ENCODE measurements at places on chromosomes 13 and 19.
A peak's percentile ranks its signal among the peaks of the same experiment; 100 is the strongest.

DNA sequence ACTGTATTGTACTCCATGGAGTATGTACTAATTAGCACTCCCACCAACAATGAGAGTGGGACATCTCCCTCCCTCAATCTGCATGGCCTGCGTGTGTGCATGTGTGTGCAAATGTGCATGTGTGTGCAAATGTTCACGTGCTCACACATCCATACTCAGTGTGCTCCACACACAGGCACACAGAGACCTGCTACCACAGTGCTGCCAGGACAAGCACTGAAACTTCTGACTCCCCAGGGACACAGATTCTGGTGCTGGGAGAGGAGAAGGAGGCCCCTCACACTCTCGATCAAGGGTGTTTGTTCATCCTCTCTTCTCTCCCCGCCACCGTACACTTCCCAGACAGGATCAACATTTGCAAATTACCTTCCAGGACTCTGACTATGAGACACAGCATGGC, 37.8 kb upstream of the ZNF507 start:
- DNase-seq, result no peak

- DNase-seq, result no peak
Observed at GRCh38 chr19:7783991-7784423, 21.0 kb downstream of the CLEC4M start.

DNA sequence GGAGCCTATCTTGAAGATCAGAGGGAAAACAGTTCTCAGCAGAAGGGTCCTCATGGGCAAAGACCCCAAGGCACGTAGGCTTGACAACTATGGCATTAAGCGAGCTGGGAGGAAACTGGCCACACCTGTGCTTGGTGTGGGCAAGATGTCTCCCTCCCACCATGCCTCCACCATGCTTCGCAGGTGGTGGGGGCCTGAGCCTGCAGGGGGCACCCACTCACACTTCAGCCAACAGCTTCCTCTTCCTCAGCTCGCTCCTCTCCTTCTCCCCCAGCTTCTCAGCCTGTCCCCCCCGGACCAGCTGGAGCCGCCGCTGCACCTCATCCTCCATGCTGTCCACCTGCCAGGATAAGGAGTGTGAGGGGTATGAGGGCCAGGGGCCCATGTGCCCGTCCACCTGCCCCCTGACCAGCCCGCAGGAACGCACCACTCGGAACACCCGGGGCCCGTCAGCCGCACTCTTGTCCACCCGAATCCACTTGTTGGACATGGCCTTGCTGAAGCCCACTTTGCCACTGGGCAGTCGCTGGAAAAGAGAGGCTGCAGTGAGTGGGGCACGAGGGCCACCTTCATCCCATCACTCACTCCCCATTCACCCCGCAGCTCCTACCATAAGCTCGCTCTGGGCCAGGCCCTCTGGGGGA, 3.4 kb downstream of the FARSA start:
- DNase-seq, result no peak

GRCh38 chr19:43331435-43332010, 22.0 kb upstream of the CD177 start:
- no peak for DNase-seq

DNA sequence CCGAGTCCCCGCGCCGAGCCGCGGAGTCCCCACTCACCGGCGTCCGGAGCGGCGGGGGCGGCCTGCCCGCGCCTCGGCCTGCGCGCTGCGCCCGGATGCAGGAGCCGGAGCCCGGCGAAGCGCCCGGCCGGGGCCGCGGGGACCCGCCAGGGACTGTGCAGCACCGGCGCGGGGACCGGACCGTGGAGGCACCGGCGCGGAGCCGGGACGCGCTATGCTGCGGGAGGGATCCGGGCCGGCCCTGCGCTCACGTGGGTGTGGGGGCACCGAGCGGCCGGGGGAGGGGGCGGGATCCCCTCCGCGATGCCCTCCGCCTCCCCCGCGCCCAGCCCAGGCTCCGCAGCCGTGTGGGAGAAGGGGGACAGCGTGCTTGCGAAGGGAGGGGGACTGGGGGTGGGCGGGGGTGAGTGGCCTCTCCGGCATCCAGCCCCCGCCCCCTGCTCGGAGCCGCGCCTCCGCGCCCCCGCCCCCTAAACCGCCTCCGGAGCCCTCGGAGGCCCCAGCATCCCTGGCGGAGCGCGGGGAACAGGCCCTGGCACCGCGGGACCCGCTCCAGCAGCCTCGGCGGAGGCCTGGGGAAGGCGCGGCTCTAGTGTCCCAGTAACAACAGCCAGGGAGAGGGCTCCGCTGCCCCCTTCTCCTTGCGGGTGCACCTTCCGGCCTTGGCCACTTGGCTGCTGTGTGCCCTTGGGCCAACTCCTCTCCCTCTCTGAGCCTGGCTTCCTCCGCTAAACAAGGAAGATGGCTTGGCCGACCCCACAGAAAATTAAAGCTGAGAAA, at the start of gene SLC1A6:
Gene SLC1A6, minus strand, starts transcription at position 389 of the 780 bp plus-strand sequence. CDS start 6,954 bp downstream, outside the sequence.
- no peak for DNase-seq

GRCh38 chr19:49772850-49773432, 6.1 kb downstream of the AP2A1 start:
- no peak for DNase-seq

DNA sequence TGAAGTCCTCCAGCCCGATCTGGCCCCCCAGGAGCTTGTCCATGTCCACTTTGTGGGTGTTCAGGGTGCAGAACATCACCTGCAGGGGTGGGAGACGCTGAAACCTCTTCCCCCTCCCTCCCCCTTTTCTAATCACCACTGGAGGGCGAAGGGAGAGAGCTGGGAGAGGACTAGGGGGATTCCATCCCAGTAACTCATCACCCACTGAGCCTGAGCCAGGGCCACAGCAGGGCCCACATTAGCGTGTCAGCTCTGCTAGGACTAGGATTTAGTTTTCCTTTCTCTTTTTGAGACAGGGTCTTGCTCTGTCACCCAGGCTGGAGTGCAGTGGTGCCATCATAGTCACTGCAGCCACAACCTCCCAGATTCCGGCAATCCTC, 5.5 kb upstream of the PTGER1 start:
- DNase-seq, result no peak

DNA sequence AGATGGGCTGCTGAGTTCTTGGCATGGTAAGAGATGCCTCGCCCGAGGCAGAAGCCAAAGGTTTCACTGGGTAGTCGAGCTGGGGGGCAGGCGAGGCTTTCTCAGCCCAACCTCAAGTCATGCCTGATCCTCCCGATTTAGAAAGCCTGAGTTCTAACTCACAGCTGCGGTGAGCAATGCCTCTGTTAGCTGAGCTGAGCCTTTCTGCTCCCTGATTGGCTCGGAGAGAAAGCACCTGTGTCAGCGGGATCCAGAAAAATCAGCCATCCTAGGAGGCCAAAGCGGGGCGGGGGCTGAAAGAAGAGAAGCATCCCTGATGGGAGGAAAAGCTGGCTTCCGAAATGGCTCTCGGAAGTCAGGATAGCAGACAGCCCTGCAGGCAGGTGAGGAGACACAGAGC, 44.7 kb downstream of the CACNA1A start:
- no peak for DNase-seq

GRCh38 chr19:50384685-50385535, 763 bp downstream of the POLD1 start:
- no peak for DNase-seq

- peak; percentile 58 for DNase-seq
Observed at GRCh38 chr13:34349091-34349722, 531.3 kb downstream of the RFC3 start.

DNA sequence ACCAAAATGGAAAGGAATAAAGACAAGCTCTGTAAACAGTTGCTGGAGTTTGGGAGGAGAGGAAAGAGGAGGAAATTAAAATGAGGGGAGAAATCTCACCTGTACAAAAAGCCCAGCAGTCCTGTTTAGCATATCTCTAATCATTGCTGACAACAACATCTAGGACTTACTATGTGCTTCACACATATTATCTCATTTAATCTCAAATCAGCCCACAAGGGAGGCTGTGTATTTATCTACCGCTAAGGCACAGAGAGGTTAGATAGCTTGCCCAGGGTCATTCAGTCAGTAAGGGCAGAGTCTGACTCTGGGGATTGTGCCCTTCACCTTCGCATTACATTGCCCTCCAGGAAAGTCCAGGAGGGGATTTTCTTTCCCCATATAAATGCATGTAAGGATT, 233.3 kb downstream of the DLEU7 start:
- no peak for DNase-seq

DNA sequence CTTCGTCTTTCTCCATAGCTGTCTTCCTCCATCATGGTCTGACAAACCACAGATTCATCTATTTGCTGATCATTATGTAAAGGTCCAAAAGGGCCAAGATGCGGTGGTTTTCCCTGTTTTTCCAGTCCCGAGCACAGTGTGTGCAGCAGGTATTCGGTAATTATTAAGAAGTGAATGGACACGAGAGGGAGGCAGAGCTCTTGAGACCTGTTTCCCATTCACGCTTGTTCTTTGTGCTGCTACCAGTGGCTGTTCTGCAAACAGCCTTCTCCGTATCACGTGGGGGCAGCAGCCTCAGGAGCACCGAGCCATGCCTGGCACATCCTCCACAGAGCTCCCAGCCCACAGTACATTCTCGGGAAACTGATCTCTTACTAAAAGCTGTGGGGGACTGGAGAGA, 50.3 kb downstream of the CCDC70 start:
- DNase-seq, result no peak

DNA sequence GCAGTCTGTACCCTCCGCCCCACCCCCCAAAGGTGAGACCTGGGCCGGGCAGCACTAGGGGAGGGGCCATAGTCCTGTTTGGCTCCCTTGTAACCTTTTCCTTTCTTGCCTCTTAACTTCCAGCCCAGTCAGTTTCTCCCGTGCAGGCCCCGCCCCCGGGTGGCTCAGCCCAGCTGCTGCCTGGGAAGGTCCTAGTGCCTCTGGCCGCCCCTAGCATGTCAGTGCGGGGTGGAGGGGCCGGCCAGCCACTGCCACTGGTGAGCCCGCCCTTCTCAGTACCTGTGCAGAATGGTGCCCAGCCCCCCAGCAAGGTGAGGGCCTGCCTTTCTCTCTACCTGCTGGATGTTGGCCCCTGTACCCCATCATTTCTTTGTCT, 10.5 kb upstream of the PRR19 start:
- DNase-seq, result no peak

DNA sequence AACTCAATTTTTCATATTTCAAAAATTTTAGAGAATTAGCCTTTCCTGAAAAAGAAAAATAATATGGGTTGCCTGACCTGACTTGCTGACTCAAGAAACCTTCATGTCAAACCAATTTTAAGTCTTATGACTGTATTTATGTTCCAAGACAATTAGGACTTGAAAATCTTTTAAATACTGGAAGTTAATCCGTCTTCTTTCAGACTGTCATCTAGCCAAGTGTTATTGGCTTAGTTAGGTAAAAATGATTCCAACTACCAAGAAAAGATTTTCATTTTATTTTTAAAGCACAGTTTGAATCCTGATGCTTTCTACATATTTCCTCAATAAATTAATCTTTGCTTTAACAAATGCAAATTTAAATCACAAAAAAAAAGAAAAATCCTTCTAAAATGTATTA, 337.6 kb downstream of the SLITRK6 start:
- DNase-seq, result no peak

GRCh38 chr13:30696278-30697176, 38.8 kb upstream of the ALOX5AP start:
- no peak for DNase-seq

GRCh38 chr13:94481941-94482340, 2.5 kb upstream of the DCT start:
- no peak for DNase-seq

DNA sequence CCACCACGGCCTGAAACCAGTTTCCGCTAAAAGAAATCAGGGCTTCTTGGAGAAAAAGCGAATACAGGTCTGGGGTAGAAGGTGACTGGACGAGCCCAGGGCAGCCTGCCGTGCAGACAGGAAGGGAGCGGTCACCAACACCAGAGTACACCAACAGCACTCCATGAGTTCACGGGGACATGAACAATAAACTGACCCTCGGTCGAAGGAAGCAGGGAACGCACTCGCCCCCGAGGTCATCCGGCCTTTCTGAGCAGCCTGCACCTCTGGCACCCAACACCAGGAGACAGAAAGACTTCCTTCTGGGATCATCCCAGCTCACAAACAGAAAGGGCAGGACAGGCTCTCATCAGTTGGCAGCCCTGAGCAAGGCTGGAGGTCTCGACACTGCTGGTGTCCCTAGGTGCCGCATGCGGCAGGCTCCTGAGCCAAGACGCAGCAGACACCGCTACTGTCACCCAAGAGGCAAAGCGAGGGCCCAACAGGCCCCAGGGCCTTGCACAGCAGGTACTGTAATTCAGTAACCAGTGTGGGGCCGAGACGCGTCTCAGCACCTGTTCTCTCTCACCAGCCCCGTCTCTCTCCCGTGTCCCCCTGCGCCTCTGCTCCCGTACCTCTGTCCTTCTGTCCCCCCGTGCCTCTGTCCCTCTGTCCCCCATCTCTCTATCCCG, 18.0 kb downstream of the DCUN1D2 start:
- DNase-seq, result no peak

DNA sequence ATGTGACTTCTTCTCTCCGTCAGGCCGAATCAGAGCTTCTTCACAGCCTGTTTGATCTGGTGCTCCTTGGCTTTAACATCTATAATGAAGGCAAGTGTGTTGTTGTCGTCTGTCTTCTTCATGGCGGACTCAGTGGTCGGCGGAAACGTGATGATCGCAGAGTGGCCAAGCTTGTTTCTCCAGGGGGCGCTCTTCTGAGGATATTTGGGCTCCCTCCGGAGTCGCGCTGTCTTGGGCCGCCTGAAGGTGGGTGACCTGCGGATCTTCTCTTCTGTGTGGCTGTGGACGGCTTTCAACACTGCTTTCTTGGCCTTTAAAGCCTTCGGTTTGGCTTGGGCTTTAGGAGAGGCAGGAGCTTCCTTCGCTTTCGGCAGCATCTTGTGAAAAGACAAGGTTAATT, 9.8 kb downstream of the TPRX1 start:
- no peak for DNase-seq

DNA sequence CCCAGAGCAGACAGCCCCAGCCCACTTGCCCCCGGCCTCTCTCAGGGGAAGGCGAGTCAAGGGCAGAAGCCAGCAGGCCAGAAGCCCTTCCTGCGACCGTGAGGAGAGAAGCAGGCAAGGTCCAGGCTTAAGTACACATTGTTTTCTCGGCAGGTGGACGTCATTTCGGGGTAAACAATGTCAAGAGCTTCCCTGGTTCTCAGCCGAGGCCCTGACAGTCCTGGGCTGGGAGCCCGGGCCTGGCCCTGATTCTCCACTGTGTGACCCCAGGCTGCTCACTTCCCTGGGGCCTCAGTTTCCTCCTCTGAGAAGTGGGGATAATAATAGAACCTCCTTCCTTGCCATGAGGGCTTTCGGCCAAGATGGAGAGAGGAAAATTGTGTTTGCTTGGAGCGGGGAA, 19.4 kb downstream of the PLVAP start:
- no peak for DNase-seq

DNA sequence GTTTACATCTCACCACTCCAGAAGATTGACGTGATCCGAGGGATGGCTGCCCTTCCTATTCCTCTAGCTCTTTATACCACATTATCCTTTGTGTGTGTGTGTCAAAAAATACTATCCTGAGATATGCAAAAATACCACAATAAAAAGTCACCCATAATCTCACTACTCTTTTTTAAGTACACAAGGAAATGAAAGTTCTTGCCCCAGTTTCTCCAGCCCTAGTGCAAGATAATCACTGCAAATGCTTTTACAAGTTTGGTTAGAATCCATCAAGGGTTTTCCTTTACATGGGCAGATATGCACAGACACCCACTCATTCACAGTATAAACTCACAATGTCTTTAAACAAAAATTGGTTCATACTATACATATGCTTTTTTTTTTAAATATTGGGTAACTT, 89.3 kb downstream of the DIAPH3 start:
- no peak for DNase-seq

GRCh38 chr19:56507446-56508289, at the start of gene ZNF471:
Gene ZNF471, plus strand, starts transcription at chr19:56507855. Its CDS starts 3,717 bp downstream, at chr19:56511572.
- DNase-seq, result peak; percentile 95

Data from brain pericyte (primary cell).